ENCODE measurements at places on chromosomes 1 and 21. TPM values are rescaled to one million over a fixed set of nuclear protein-coding genes. Genes with fewer than 3 reads are reported as not detected.

SLC16A4 gene
- total RNA-seq: 39.9 TPM

CTSE gene
- 0.14 TPM for total RNA-seq

FOXJ3 gene
- total RNA-seq: 17.1 TPM

KCNJ9 gene
- total RNA-seq: not detected

TRNP1 gene
- 300 TPM for total RNA-seq

CCDC27 gene
- not detected for total RNA-seq

CYP4Z1 gene
- total RNA-seq: not detected

LCE2B gene
- not detected for total RNA-seq

MX2 gene
- total RNA-seq: 0.03 TPM

CCDC181 gene
- 0.11 TPM for total RNA-seq

SCAF4 gene
- 18.0 TPM for total RNA-seq

LEPR gene
- 2.6 TPM for total RNA-seq

HMGCS2 gene
- total RNA-seq: not detected

GJB5 gene
- total RNA-seq: 0.15 TPM

SLC44A3 gene
- total RNA-seq: 1.6 TPM

RAB7B gene
- total RNA-seq: 1.1 TPM

FNBP1L gene
- total RNA-seq: 26.6 TPM

OR10Z1 gene
- not detected for total RNA-seq

LGALS8 gene
- 27.8 TPM for total RNA-seq

BACE2 gene
- total RNA-seq: 20.2 TPM

HHAT gene
- total RNA-seq: 1.7 TPM

LAMB3 gene
- total RNA-seq: 22.9 TPM

IPO9 gene
- 24.6 TPM for total RNA-seq

PCAT6 gene
- 3.5 TPM for total RNA-seq

FCN3 gene
- not detected for total RNA-seq

OR2L8 gene
- not detected for total RNA-seq

FLG2 gene
- not detected for total RNA-seq

TRPM2 gene
- total RNA-seq: 8.3 TPM

PLD5 gene
- 2.2 TPM for total RNA-seq

SLC9A1 gene
- total RNA-seq: 15.9 TPM

IFT25 gene
- total RNA-seq: 29.4 TPM

PRR9 gene
- total RNA-seq: 0.05 TPM

BRDT gene
- not detected for total RNA-seq

BCL2L15 gene
- 0.73 TPM for total RNA-seq

PLA2G2A gene
- not detected for total RNA-seq

KRTAP12-1 gene
- total RNA-seq: not detected

AMPD1 gene
- total RNA-seq: not detected

DIRAS3 gene
- total RNA-seq: 1.2 TPM

HMGCL gene
- total RNA-seq: 12.6 TPM

GLIS1 gene
- 0.02 TPM for total RNA-seq

TEX38 gene
- not detected for total RNA-seq
